ENCODE measurements at places on chromosomes 6 and 20.
A peak's percentile ranks its signal among the peaks of the same experiment; 100 is the strongest.

DNA sequence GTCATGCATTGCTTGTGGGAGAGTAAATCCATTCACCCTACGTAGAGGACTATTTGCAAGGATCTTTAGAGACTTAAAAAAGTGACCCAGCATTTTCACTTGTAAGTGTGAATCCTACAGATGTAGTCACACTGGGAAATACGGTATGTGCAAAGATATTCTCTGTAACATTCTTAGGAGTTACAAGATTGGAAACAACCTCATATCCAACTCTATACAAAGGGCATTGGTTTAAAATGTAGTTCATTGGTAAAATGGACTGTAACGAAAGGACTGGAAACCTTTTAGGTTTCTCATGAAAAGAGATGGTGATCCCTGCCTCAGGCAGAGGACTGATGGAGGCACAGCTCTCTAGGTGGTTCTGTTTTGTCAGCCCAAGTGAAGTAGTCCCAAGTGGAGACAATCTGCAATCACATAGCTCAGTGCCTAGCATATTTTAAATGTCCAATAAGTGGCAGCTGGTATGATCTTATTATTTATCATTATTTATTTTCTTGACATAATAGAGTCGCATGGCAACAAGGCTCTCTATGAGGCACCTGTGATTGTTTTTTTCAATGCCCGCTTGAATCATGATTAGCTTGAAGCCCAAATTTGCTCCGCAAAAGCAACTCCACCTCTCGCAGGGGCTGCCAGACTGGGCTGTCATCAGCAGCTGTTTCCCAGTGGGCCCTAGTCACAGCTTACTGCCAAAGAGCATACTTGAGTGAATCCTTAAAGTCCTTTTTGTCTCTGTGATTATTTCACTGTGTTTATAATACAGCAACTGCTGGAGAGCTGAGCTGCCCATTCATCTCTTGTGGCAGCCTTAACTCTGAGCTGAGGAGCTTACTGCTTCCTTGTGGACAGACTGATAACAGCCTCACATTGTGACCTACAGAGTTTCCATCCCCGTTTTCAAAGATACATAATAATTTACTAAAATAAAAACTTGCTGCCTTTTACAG is 19.8 kb upstream of the ENPP1 start:
- no peak for DNase-seq

- no peak for DNase-seq
Measured at GRCh38 chr6:89690944-89691324, 52.4 kb upstream of the LYRM2 start.

DNA sequence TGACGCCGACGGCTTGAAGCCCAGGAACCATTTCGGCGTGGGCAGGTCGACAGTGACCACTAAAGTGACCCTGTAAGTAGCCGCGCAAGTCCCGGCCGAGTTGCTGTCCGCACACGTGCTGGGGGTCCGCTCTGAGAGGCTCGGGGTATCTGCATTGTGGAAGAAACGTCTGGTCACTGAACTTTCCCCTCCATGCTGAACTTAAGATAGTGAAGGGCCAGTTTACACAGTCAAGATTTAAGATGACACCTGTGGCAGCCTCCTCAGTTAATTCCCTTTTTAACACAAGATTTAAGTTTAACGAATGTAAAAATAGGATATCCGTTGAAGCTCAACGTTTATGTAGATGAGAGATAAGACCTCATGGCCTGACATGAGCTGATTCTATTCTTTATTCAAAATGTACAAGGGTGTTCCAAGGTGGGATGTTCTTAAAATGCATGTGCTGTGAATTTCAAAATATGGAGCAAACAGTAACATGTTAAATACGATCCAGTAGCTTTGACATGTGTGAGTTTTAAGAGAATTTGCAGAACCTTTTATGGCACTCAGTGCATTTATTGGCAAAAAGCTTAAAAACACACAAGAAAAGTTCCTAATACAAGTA is 116.2 kb downstream of the RTN4IP1 start:
- DNase-seq = no peak

DNA sequence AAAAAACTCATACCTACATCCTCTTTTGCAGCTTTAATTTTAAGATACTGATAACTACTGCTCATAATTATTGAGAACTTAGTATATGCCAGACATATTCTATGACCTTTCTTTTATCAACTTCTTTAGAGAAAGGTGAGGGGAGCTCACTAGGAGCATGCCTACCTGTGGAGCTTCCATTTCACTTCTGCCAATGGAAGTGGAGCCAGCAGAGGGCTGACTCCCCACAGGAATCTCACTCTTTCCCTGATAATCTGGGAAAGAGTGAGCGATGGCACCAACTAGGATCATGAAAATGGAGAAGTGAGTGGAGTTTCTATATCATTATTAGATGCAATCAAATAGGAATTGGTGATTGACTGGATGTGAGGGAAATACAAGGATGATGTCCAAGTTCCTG is 484.9 kb downstream of the LMBRD1 start:
- DNase-seq = no peak

GRCh38 chr6:159092631-159093030 is 47.8 kb upstream of the TAGAP start:
- no peak for DNase-seq

DNA sequence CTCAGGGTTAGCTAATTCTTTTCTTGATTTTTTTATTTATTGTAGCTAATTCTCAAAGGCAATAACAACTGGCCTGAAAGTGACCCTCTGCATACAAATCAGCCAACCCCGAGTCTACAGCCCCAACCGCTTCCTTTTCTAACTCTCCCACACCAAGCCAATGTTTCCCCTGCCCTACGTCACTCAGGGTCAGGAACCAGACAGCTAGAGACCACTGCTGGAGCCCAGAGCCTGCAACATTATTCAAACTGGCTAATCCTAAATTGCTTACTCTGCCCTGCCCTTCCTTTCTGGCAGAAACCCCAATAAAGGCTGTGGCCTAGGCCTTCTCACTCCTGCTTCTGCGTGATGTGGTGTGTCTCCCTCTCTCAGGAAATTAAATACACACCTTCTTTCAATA is 320.7 kb downstream of the CBLN4 start:
- no peak for DNase-seq

GRCh38 chr6:56232436-56232835 is 14.9 kb downstream of the COL21A1 start:
- DNase-seq = no peak

- DNase-seq = no peak
Measured at GRCh38 chr6:50390416-50390815, 322.9 kb upstream of the TFAP2D start.

DNA sequence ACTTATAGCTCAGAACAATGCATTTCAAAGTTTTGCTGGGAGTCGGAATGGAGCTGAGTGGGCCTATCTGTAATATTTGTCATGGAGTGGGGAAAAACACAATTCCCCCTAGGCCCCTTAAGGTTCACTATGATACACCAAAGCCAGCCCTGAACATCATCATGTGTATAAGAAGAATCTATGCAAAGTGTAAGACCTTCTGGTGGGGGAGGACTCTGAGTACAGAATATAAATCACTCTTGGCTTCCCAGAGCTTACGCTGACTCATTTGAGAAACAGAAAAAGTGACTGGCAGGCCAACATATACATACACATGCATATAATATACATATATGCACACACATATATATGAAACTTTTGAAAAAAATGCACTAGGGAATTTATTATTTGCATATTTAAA is 54.1 kb upstream of the UBR2 start:
- no peak for DNase-seq

GRCh38 chr6:34926655-34927054 is 37.6 kb downstream of the ANKS1A start:
- no peak for DNase-seq

- no peak for DNase-seq
Measured at GRCh38 chr6:41028561-41029412, 10.2 kb downstream of the UNC5CL start.

DNA sequence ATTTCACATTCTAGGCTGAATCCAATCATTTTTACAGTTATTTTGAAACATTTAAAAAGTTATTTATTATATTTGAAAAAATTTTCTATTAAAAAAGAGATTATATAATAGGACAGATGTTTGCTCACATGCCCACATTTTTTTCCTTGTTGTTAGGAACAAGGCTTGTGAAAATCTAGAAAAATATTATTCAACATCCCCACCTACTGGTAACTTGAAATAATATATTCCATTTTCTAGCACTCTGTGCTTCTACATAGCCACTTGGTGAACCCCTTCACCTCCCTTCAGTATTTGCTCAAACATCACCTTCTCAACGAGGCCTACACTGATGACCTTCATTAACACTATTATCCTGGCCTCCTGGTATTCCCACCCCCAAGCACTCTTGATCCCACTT is 18.3 kb upstream of the GPRC6A start:
- DNase-seq = no peak

DNA sequence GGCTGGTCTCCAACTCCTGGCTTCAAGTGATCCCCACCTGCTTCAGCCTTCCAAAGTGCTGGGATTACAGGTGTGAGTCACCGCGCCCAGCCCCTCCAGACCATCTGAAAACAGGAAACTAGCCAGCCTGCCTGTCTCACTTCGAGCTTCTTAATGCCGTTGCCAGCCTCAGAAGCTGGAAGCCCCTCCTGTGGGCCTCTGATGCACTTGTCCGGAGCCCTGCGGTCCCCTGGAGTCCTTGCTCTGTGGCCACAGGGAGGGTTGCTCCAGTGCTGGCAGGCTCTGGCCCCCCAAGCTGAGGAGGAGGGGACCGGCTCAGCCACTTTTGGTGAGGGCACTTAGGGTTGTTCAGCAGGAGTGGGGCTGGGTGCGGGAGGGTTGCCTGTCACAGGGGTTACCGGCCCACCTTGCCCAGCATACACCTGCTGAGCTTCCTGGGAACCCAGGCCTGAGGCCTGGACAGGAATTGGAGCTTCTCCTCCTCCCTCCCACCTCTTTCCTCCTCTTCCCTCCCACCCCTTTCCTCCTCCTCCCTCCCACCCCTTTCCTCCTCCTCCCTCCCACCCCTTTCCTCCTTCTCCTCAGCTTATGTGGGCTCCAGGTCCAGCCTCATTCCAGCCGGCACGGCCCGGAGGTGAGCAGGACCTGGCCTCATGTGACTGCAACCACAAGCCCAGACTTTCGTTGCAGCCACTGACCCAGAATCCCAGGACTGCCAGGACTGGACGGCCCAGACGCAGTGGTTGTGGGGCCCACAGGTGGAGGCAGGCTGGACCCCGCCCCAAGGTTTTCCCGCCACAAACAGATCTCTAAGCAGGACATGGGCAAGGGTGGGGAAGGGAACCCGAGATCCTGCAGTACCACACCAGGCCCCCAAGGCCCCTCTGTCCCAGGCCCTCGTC is 9.4 kb upstream of the BIRC7 start:
- no peak for DNase-seq

DNA sequence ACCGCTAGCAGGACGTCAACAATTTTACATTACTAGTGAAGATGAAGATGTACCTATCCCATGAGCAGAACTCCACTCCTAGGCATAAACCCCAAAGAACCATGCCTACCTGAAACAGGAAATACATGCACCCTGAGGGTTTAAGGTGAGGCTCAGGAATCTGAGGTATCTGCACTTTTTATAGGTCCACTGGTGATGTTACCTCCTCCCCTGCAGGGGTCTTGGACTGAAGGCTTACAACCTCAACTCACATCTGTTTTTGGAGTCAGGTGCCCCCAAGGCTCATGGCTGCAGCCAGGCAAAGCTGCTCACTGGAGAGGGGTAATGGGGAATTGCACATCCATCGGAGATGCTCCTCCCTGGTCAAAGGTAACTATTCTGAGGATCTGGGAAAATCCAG is 132.5 kb upstream of the TRAF3IP2 start:
- no peak for DNase-seq

DNA sequence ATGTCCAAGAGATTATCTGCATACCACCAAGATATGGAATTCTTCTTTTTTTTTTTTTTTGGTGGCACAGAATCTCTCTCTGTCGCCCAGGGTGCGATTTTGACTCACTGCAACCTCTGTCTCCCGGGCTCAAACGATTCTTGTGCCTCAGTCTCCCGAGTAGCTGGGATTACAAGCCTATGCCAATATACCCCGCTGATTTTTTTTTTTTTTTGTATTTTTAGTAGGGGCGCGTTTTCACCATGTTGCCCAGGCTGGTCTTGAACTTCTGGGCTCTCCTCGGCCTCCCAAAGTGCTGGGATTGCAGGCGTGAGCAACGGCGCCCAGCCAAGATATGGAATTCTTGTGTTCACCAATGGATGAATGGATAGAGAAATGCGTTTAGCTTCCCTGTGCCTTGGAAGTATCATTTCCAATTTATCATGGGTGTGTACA is 31.0 kb downstream of the POM121L2 start:
- no peak for DNase-seq

- DNase-seq = no peak
Measured at GRCh38 chr6:142008016-142008735, 124.5 kb upstream of the GJE1 start.

DNA sequence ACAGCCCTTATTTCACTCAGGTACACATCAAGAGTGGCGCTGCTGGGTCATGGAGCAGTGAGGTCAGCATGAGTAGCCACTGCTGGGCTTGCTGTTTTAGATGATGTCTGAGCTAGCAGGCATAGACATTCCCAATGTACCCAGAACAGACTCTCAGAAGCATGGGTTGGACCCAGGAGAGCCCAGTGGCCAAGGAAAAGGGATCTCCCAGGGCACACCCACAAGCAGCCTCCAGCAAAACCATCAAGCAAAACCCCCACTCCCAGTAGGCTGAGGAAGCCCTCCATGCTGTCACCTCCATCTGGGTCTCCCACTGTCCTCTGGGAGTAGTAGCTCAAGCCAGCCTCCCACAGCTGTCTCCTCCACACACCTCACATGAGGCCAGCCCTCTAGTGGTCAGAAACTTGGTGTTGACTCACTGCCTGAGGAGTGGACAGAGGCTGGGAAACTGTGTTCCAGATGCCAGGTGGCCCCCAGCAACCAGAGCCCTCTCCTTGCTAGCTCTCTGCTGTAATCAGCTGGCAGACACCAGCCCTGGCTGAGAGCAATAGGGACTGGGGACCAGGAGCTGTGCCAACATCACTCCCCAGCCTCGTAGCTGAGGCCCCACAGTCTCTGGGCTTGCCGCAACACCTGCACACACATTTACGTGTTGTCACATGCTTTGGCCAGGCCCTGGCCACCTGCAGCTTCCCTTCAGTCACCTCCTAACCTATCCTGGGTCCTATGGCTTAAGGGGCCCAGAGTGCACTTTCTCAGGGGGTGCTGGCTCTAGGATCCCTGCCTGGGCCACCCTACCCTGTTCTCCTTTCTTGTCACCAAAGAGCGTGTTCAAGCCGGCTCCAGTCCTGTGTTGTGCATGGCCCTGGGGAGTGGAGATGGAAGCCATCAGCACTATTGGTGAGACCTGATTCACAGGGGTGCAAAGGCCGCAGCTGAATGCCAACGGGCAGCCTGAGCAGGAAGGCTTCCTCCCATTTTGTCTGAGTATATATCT is 1.9 kb upstream of the AP5S1 start:
- peak; percentile 61 for DNase-seq

DNA sequence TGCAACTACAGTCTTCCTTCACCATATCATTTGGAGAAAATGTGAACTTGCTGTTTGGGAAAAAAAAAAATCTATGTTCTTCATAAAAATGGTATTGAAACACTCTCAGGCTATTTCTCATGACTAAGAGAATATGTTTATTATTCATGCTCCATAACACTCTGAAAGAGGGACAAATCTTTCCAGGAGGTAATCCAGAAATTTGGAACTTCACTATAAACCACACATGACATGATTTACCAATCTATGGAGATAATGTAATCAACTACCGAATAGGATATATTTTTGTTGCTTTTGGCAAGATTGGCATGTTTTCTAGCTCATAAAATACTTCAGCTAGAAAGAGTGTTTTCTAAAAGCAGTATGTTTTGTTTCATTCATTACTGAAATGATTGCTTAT is 56.3 kb downstream of the THEMIS start:
- DNase-seq = no peak
